ENCODE measurements at places on chromosomes 7 and 10. TPM values are rescaled to one million over a fixed set of nuclear protein-coding genes. Genes with fewer than 3 reads are reported as not detected.

- H3K27ac ChIP-seq: no peak overlapping the region
- no peaks in the 10 kb centered on the region for H3K36me3 ChIP-seq
- no peak for DNase-seq
- H3K27me3 ChIP-seq: no peaks in the 10 kb centered on the region
- peaks cover 8% of the 10 kb centered on the region for H3K4me1 ChIP-seq
- no peak overlapping the region for H3K4me3 ChIP-seq
These were observed 319.0 kb downstream of the GRID1 start for GRCh38 chr10:86047588-86047987.

GRCh38 chr7:4070214-4070613 lies 611.9 kb upstream of the FOXK1 start:
- no peaks in the 10 kb centered on the region for H3K36me3 ChIP-seq
- H3K27ac ChIP-seq: no peak overlapping the region
- no peaks in the 10 kb centered on the region for H3K4me1 ChIP-seq
- H3K27me3 ChIP-seq: no peaks in the 10 kb centered on the region

- H3K36me3 ChIP-seq: no peaks in the 10 kb centered on the region
- no peaks in the 10 kb centered on the region for H3K4me1 ChIP-seq
- no peaks in the 10 kb centered on the region for H3K27me3 ChIP-seq
- no peak for DNase-seq
- no peak overlapping the region for H3K27ac ChIP-seq
These were observed 3.1 kb downstream of the AGMO start for GRCh38 chr7:15558756-15559155.

DNA sequence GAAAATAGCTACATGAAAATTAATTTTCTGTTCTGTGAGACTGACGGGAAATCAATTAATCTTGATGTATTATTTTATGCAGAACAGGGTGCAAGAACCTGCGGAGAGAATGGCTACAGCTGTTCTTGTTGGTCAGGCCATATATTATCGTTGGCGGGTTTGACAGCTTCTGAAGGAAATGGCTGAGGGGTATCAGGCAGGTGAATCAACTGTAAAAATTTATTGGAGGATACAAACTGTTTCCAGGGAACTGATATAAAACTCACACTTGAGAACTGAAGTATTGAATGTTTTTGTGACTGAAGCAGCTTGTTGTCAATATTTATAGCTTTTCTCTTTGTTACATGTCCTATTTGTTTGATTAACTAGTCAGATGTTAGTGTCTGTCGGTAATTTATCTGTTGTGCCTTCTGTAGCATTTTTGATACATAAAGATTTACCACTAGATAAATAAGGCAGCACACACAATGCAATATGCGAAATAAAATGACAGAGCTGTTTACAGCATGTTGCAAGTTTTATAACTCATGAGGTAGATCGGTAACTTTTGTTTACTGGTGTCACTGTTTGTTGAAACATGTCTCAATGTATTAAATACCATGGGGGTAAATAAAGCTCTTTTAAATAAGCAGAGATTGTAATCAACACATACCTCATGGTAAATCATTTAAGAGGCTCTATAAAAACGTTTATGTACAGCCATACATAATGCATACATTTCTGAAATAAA lies 308.2 kb downstream of the LRMDA start:
- H3K4me1 ChIP-seq: no peaks in the 10 kb centered on the region
- H3K36me3 ChIP-seq: no peaks in the 10 kb centered on the region
- no peaks in the 10 kb centered on the region for H3K27me3 ChIP-seq
- H3K27ac ChIP-seq: no peak overlapping the region
- DNase-seq: no peak

- H3K27ac ChIP-seq: no peak overlapping the region
- no peak for DNase-seq
- peaks cover 21% of the 10 kb centered on the region for H3K36me3 ChIP-seq
- no peaks in the 10 kb centered on the region for H3K27me3 ChIP-seq
- H3K4me3 ChIP-seq: no peak overlapping the region
These were observed 112.2 kb downstream of the CYTH3 start for GRCh38 chr7:6160191-6160623.

The FEZF1 gene
- polyA plus RNA-seq: not detected

The DRGX gene
- polyA plus RNA-seq: not detected

DNA sequence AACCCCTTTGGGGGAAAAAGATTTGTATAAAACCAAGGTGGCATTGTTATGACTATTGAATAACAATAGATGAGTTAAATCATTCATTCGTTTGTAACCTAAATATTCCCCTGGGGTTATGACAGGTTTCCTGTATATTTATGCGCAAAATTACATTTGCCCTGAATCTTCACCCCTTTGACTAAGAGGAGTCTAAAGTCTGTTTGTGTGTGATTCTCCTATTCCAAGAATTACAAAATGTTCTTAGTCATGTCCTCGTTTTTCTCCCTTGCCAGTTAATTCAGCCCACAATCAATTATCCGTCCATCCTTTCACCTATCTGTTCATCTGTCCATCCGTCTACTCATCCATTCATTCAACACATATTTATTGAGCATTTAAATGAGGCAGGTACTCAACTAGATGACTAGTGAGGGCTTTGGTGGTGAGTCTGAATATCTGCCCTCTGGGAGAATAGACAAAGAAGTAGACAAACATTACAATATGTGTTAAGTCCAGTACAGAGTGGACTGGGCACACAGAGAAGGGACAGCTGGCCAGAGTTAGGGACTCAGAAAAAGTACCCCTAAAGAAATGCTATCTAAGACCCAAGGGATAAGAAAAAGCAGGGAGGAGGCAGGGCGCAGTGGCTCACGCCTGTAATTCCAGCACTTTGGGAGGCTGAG lies 35.6 kb upstream of the TCF7L2 start:
- no peak for DNase-seq
- no peaks in the 10 kb centered on the region for H3K36me3 ChIP-seq
- peaks cover 13% of the 10 kb centered on the region for H3K4me1 ChIP-seq
- H3K27me3 ChIP-seq: no peaks in the 10 kb centered on the region

DNA sequence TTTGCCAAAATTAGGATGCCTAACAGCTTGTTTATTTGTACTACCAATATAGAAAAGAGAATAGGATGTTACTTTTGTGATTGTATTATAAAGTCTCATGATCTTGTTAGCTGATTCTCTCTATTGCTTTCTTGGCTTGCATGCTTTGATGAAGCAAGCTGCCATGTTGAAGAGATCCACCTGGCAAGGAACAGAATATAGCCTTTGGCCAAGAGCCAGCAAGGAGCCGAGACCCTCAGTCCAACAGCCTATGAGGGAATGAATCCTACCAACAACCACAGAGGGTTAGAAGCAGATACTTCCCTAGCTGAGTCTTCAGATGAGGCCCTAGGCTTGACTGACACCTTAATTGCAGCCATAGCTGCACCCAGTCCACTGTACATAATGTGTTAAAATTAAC lies 41.2 kb downstream of the NEUROD6 start:
- H3K36me3 ChIP-seq: no peaks in the 10 kb centered on the region
- H3K4me1 ChIP-seq: no peaks in the 10 kb centered on the region
- DNase-seq: no peak
- H3K27ac ChIP-seq: no peak overlapping the region
- no peak overlapping the region for H3K4me3 ChIP-seq
- H3K27me3 ChIP-seq: no peaks in the 10 kb centered on the region

- no peaks in the 10 kb centered on the region for H3K36me3 ChIP-seq
- H3K4me3 ChIP-seq: no peak overlapping the region
- no peak overlapping the region for H3K27ac ChIP-seq
- peaks cover 5% of the 10 kb centered on the region for H3K4me1 ChIP-seq
- DNase-seq: no peak
These were observed 162.6 kb downstream of the KLF6 start for GRCh38 chr10:3622427-3622826.

DNA sequence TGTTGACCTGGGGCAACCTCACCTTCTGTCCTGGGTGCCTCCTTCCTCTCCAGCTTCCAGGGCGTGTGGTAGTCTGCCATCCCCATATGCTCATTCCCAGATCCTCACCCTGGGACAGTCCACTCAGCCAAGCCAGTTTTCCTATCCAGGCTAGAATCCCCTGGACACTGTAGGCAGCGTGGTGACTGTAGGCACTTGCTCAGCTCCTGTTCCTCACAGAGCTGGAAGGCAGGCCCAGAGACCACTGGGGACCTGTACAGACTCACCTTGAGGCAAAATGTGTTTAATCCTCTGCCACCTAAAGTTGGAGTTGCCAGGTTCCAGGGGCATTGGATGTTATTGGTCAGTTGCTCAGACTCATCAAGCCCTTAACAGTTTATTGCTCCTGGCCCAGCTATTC lies 2.4 kb upstream of the GRID1 start:
- DNase-seq: no peak
- no peak overlapping the region for H3K4me3 ChIP-seq
- H3K27ac ChIP-seq: no peak overlapping the region

The NME8 gene
- polyA plus RNA-seq: not detected

The ZNHIT1 gene
- polyA plus RNA-seq: 46.4 TPM

All from keratinocyte (primary cell).